ENCODE measurements at places on chromosomes 2 and 18.

DNA sequence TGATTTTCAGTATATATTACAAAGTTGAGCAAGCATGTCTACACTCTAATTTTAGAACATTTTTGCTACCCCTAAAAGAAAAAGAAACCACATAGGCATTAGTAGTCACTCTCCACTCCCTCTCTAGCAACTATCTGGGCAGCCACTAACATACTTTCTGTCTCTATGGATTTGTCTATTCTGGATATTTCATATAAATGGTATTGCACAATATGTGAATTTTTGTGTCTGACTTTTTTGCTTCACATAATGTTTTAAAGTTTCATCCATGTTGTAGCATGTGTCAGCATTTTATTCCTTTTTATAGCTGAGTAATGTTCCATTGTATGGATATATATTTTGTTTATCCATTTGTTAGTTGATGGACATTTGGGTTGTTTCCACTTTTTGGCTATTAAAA lies 232.5 kb upstream of the CTAGE1 start:
- DNase-seq, result no peak

GRCh38 chr2:211391189-211391567 lies 834.8 kb downstream of the CPS1 start:
- no peak for DNase-seq

DNA sequence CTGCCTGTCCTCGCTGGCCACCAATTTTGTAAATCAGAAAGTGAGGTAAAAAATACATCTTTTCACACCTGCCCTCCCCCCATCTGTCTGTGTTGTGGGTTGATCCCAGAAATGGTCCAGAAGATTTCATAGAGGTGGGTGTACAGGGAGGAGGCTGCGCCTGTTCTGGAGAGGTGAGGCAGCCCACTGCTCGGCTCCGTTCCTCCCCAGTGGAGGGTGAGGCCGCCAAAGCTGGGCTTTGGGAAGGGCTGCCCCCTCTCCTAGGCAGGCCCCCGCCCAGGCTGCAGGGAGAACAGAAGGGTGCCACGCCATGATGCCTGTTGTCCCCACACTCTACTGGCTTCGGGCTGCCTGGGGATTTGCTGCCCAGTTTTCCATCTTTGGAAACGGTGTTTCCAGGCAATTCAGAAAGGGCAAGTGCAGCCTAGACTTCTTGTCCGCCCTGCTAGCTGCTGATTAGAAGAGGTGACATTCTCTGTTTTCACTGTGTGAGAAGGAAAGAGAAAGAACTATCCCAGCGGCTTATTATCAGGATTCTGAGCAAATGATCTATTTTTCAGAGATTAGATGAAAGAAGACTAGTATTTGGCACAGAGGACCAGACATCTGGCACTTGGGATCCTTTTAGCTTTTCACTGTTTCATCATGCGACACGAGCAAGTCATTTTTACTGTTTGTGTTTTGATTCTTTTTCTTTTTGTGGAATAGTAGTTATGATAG lies 18.7 kb downstream of the SMARCAL1 start:
- no peak for DNase-seq

- no peak for DNase-seq
Observed at GRCh38 chr2:119680457-119681202, 1.6 kb downstream of the TMEM177 start.

DNA sequence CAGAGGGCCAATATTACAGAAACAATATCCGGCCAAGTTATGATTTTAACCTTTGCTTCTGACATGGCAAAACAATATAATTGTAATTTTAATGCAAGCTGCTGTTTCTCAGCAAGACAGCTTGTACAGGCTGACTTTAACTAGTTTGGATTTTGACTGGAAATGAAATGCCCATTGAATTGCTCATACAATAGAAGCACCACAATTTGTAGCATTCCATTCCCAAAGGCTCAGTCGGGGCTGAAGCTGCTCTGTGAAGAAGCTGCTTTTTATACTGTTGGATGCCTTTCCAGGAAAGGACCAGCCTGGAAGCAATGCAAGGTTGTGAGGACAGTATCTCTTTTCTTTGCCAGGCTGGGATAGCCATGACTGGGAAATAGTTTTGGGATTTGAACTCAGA lies 677.0 kb upstream of the FANCL start:
- no peak for DNase-seq

DNA sequence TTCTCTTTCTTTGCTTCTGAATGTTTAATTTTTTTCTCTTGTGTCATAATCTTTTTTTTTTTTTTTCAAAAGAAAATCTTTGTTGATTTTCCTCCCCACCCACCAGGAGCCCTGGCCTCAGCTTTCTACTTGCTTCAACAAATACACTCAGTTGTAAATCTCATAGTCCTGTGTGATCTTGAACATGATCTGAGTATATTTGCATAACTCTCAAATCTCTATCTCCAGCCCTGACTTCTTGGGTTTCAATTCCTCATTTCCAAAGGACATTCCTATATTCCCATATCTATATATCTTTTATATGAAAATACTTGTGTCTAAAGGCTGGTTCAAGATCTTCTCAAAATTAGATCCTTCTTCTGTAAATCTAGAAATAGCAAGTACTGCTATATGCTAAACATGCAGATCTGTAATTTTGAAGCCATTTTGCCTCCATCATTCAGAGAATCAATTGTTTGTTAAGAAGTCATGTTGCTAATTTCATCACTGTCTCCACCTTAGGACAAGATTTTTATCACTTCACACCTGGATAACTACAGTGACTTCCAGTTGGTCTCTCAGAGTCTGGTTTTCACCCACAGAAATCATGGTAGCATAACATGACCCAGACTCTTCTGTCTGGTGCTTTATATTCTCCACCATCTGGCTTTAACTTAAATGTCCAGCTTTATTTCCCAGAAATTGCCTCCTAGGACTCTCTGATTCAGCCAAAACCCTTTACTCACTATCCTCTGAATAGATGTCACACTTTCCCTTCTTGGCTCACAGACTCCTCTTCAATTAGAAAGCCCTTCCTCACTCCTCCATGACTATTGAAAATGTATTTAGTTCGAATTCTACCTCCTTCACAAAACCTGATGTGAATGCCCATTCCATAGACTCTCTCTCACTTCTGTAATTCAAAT lies 98.1 kb downstream of the ZEB2 start:
- no peak for DNase-seq

- DNase-seq, result no peak
Observed at GRCh38 chr2:28627722-28628480, 123.7 kb upstream of the PPP1CB start.

DNA sequence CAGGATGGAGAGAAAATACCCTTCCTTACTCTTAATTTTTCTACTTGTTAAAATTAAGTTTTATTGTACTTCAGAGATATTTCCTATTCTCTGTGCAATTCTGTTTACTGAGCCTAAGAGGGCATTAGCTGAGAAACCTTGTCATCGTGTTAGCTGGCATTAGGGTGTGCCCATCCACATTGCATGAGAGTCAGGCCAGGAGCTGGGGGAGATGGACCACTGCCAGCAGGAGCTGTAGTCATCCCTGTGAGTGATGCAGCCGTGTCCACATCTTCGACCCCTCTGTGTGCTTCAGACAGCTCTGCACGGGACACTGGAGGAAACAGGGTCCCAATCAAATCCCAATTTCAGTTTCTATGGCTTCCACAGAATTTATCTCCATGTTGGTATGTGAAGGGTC lies 34.2 kb downstream of the ABCA12 start:
- DNase-seq, result no peak

- no peak for DNase-seq
Observed at GRCh38 chr2:42096869-42097591, 49.2 kb downstream of the PKDCC start.

DNA sequence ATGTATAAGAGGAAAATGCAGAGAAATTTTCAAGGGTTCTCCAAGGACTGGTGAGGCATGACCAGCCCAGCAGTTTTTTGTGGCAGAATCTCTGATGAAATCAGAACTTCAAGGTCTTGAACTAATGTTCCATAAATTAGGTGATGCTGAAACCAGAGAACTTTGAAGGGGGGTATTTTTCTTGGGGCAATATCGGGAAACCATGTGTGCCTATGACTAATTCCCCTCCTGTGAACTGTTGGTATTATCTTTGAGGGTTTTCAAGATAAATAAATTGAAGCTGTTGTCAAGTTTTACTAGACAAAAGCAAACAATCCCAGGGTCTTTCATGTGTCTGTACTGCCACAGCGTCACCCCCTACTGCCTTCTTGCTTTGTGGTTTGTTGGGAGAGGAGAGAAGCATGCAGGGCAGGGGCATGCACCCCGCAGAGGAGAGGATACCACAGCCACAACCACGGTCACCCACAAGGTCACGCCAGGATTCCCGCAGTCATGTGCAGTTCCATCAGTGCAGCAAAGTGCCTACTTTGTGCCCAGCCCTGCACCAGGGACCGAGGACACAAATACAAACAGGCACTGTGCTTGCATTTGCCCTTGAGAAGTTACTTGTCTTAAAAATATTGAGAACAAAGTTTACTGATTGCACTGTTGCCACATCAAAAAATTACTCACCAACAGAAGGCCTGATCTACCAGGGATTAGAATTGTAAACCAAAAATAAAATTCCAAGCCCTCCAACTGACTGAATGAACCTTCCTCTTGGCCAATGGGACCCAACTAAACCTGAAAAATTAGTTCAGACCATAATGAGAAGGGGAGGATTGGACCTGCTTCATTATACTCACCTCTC lies 413.3 kb upstream of the TRIB2 start:
- peak; percentile 89 for DNase-seq

DNA sequence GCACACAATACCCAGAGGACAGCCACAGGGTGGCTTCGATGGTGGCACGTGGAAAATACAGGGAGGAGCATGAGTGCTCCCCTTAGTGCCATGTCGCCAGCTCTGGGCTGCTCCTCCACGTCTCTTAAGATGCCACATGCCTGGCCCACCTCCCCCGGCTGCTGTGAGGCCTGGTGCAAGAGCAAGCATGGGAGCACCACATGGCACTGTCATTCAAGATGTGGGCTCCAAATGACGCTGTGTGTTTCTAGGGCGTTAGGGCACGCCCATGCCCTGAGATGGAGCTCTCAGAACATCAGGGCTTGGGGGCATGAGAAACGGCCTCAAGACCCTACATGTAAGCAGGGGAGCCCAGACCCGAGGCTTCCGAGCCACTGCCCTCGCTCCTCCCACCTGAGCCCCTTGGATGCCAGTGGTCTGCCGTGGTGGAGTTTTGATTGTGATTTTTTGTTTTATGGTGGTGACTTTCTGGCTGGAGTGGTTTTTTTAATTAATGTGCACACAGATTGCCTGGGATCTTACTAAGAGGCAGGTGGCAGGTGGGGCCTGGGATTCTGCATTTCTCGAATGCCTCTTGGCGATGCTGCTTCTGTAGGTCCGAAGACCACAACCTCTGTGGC lies 239.3 kb downstream of the GBX2 start:
- no peak for DNase-seq

GRCh38 chr18:2083691-2084090 lies 487.6 kb downstream of the METTL4 start:
- no peak for DNase-seq

DNA sequence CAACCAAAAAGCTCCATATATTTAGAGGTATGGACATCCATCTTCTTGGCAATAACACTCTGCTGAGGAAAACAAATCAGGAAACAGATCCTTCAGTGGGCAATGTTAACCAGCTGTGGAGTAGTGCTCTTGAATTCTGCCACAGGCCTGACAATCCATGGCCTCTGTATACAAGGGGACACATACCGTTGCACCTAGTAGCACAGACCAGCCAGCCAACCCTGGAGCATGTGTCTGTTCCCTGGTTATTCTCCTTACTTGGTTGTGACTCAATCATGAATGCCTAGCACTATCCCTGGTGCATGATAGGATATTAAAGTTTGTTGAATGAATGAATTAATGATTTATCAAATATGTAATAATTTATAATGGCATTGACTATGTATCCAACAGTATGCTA lies 261.4 kb upstream of the MGAT5 start:
- DNase-seq, result no peak

- no peak for DNase-seq
Observed at GRCh38 chr18:60047556-60047955, 147.8 kb downstream of the PMAIP1 start.

Measured in fibroblast of the conjunctiva (primary cell).